ENCODE measurements at places on chromosomes 12 and 14.
A peak's percentile ranks its signal among the peaks of the same experiment; 100 is the strongest.

DNA sequence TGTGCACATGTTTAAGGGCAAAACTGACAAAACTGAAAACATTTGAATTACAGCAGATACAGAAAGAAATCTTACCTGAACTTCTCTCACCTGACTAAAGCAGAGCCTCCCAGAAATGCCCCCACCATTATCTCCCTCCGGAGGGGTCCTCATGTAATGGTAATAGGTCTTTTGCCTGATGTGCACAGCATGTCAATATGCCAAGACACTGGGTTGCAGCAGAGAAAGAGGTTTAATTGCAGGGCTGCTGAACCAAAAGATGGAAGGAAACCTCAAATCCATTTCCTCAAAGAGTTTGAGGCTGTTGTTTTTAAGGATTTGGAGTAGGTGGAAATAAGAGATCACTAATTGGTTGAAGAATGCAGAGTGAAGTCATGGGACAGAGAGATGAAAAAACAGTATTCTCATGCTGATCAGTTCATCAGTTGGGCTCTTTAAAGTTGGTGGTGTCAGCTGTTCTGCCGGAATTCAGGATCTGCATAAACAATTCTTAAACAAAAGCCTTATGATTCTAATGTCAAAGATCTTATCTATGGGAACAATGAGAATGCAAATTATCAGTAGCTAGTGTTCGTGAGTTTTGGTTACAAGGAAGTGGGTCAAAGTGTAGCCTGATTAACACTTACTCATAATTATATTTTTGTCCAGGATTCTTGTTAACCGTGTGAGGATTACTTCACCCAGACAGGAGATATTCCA is 18.2 kb downstream of the ANG start:
- no peak for DNase-seq

DNA sequence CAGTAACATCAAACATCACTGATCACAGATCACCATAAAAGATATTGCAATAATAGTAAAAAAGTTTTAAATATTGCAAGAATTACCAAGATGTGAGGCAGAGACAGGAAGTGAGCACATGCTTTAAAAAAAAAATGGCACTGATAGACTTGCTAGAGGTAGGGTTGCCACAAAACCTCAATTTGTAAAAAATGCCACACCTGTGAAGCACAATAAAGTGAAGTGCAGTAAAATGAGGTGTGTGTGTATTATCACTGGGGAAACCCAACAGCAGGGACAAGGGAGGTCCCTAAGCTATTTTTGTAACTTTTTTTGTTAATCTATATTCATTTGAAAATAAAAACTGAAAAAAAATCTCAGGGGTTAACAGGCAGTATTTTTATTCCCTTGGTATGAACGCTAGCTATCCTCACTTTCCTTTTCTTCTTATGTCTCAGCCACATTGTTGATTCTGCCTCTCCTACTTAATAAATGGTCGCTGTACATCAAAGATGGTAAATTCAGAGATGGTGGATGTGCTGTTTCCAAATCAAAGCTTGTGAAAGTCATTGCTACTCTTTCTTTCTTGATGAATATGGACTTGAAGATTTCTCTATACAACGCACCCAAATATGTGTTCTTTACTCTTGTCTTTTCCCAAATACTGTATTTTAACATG is 14.0 kb upstream of the KLRD1 start:
- DNase-seq = no peak

DNA sequence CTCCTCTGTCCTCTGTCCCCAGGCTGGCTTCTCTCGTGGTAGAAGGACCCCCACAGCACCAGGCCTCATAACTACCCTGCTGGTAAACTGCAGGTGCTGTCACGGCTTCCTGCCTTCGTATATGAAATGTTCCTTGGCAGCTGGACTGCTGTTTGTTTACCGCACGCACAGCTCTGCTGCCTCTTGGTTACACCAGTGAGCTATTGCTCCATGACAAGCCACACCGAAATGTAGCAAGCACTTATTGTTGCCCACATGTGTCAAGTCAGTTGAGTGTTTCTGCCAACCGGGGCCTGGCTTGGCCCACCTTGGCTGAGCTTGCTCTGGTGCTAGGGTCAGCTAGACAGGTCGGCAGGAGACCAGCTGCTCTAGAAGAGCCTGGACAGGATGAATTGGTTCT is 21.7 kb upstream of the TCL1B start:
- no peak for DNase-seq

- DNase-seq = no peak
Measured at GRCh38 chr12:120688527-120689071, 1.6 kb downstream of the MLEC start.

- DNase-seq = no peak
Measured at GRCh38 chr12:75823475-75823874, 208.1 kb downstream of the PHLDA1 start.

- no peak for DNase-seq
Measured at GRCh38 chr12:44017216-44017615, 181.3 kb downstream of the TMEM117 start.

DNA sequence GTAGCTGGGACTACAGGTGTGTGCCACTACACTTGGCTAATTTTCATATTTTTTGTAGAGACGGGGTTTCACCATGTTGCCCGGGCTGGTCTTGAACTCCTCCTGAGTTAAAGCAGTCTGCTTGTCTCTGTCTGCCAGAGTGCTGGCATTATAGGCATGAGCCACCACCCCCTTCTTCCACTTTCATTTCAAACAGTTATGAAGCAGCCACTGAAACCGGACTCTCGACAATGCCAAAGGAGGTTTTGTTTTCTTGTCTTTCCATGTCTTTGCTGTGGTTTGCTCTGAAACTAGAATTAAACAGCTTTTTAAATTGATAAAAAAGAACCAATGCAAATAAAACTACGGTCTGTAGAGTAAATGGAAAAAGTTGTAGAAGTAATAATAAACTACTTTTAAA is 30.4 kb downstream of the RAP1B start:
- DNase-seq = peak; percentile 58

GRCh38 chr12:52607314-52607713 is 6.1 kb upstream of the KRT72 start:
- DNase-seq = no peak

GRCh38 chr12:1592444-1593173 is 1.8 kb downstream of the FBXL14 start:
- peak; percentile 66 for DNase-seq

- no peak for DNase-seq
Measured at GRCh38 chr12:125311050-125311449, 245.8 kb downstream of the AACS start.
